ENCODE measurements at places on chromosomes 12 and 14. TPM values are rescaled to one million over a fixed set of nuclear protein-coding genes. Genes with fewer than 3 reads are reported as not detected.

TM9SF1 gene
- 32.1 TPM for total RNA-seq

IGFBP6 gene
- not detected for total RNA-seq

CLEC1B gene
- total RNA-seq: 2.3 TPM

HCAR1 gene
- not detected for total RNA-seq

ISM2 gene
- not detected for total RNA-seq

PRB4 gene
- not detected for total RNA-seq
